Neural crest cell (in vitro differentiated cells): ENCODE measurements at places on chromosomes 12 and 14.

- no peak for DNase-seq
These were observed 30.3 kb downstream of the EEA1 start for GRCh38 chr12:92898755-92899154.

GRCh38 chr14:91882776-91883175 lies 15.4 kb upstream of the TC2N start:
- no peak for DNase-seq

- no peak for DNase-seq
These were observed 97.1 kb upstream of the PLEKHG7 start for GRCh38 chr12:92605621-92606170.

- no peak for DNase-seq
These were observed 10.7 kb downstream of the PXN start for GRCh38 chr12:120254809-120255208.

DNA sequence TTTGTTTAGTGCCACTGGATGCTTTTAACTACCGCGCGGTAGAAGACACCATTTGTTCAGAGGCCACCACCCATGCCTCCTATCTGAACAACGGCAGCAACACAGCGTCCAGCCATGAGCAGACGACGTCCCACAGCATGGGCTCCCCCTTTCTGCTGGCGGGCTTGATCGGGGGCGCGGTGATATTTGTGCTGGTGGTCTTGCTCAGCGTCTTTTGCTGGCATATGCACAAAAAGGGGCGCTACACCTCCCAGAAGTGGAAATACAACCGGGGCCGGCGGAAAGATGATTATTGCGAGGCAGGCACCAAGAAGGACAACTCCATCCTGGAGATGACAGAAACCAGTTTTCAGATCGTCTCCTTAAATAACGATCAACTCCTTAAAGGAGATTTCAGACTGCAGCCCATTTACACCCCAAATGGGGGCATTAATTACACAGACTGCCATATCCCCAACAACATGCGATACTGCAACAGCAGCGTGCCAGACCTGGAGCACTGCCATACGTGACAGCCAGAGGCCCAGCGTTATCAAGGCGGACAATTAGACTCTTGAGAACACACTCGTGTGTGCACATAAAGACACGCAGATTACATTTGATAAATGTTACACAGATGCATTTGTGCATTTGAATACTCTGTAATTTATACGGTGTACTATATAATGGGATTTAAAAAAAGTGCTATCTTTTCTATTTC lies 93.2 kb downstream of the FLRT2 start:
- no peak for DNase-seq

DNA sequence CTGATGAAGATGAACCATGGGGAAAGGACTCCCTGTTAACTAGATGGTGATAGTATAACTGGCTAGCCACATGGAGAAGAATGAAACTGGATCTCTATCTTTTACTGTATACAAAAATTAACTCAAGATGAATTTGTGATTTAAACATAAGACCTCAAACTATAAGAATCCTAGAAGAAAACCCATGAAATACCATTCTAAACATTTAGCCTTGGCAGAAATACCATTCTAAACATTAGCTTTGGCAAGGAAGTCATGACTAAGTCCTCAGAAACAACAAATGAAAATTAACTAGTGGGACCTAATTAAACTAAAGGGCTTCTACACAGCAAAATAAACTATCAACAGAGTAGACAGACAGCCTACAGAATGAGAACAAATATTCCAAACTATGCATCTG lies 28.4 kb upstream of the NOVA1 start:
- no peak for DNase-seq

DNA sequence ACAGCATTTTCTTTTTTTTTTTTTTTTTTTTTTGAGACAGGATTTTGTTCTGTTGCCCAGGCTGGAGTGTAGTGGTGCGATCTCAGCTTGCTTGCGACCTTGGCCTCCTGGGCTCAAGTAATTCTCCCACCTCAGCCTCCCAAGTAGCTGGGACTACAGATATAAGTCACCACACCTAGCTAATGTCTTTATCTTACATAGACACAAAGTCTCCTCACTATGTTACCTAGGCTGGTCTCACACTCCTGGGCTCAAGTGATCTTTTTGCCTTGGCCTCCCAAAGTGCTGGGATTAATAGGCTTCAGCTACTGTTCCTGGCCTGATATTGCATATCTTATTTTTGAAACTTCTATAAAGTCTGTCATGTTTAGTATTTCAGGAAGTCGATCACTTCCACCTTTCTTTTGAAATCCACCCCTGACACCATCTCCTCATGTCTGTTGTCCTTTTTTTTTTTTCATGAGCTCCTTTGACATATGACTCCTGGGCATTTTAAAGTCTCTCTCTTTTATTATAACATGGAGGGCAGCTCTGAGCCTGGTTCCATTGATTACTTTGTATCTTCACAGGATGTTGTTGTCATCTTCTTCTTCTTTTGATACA lies 5.9 kb upstream of the A2ML1 start:
- no peak for DNase-seq
